ENCODE measurements at places on chromosomes 7 and 10. TPM values are rescaled to one million over a fixed set of nuclear protein-coding genes. Genes with fewer than 3 reads are reported as not detected.
A peak's percentile ranks its signal among the peaks of the same experiment; 100 is the strongest.

DNA sequence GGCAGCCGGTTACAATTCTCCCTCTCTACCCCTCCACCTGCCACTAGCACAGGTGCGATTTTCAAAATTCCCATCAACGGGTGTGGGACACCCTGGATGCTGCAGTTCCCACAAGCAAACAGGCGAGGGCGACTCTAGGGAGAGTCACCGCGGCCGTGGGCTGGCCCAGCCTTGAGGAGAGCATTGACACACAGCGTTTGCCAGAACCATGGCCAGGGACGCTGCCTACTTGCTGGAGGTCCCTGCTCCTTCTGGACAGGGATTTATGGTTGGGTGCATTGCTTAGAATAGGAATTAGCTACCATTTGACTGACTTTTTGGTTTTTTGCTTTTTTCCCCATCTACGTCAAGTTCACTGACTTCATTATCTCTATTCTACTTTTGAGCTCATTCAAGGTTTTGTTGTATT lies 19.0 kb upstream of the CLDN4 start:
- DNase-seq = peak; percentile 61

Gene TWIST1
- total RNA-seq = 1.3 TPM

- DNase-seq = peak; percentile 3
Measured at GRCh38 chr10:62554632-62555199, 180.5 kb downstream of the ZNF365 start.

GRCh38 chr7:112272921-112273561 lies 66.5 kb downstream of the ZNF277 start:
- no peak for DNase-seq

DNA sequence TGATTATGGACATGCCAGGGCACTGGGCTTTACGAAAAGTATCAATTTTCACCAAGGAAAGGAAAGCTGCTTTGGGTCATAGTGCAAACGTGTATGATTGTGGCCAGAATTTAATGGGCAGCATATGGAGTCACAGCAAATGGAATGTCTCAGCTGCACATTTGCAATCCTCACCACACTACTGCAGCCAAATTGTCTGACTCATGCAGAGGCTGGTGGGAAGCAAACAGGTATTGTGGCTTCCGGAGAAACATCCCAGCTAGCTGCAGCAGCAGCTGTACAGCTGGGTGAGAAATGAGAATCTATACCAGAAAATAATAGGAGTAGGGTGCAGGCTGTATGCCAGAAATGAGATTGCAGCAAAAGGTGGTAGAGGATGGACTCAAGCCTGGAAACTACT lies 374.7 kb upstream of the VWC2 start:
- no peak for DNase-seq

DNA sequence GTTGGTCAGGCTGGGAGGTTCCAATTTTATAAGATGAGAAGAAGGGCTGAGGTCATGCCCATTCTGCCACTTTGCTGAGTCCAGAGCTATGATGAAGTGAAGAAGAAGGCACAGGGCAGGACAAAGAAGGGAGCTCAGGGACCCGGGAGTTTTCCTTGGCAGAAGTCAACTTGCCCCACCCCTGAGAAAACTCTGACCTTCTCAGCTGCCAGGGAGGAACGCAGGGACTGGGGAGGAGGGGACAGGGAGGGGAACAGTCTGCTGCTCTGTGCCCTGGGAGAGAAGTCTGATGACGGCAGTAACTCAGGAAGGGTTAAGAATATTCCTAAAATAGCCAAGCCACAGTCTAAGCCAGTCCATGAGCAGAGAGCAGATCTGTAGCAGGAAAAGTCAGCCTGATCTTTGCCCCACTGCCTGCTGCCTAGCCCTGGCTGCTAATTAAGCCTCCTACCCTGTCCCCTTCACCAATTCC lies 11.7 kb downstream of the ADIRF start:
- no peak for DNase-seq

GRCh38 chr7:5610500-5611186 lies 170.8 kb downstream of the RNF216 start:
- peak; percentile 79 for DNase-seq

- no peak for DNase-seq
Measured at GRCh38 chr10:97540669-97541500, 31.7 kb upstream of the ANKRD2 start.

Data from kidney (tissue), 22 donors.